ENCODE measurements at places on chromosomes 13 and 19.

DNA sequence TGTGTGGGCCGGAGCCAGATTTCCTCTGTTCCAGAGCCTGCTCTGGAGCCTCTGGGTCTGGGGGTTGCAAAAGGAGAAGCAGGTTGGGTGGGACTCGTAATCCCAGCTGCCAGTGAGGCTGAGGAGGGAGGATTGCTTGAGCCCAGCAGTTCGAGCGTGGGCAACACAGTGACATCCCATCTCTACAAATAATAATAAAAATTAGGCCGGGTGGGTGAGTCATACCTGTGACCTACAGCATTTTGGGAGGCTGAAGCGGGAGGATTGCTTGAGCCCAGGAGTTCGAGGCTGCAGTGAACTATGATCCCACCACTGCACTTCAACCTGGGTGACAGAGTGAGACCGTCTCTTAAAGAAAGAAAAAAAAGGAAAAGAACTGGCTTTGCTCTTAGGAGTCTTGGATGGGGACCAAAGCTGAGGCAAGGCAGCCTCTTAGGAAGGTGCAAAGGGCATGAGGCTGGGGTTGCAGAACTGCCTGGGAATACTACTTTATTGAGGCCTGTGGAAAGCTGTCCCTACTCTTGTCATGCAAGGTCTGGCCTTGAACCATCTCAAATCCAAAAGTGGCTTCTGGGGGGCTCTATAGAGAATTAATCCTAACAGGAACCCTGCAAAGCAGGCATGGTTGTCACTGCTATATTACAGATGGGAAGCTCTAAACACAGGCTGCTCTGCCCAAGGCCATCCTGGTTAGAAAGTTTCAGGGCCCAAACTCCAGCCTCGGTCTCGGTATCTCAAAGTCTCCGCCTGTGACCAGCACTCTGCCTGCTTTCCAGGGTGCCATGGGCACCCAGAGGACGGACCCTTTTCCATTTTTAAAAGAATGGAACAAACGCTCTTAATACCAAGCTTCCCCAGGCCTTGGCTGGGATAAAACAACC lies 880 bp upstream of the C19orf12 start:
- no peak for DNase-seq

DNA sequence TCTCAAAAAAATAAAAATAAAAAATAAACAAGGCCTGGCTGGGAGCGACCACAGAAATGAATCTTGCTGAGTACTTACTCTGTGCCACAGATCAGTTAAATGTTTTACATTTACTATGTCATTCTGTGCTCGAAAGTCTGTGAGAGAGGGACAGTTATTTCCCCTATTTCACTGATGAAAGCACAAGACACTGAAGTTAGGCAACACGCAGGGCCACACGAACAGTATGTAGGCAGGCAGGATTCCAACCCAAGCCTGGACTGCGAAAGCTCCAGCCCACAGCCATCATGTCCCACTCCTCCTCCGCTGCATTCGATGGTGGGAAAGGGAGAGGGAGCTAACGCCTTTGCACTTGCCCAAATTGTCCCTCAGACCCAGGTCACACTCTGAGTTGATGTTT lies 34.2 kb downstream of the RUBCNL start:
- no peak for DNase-seq

- DNase-seq, result peak; percentile 47
Measured at GRCh38 chr13:84658491-84659358, 776.5 kb upstream of the SLITRK1 start.

DNA sequence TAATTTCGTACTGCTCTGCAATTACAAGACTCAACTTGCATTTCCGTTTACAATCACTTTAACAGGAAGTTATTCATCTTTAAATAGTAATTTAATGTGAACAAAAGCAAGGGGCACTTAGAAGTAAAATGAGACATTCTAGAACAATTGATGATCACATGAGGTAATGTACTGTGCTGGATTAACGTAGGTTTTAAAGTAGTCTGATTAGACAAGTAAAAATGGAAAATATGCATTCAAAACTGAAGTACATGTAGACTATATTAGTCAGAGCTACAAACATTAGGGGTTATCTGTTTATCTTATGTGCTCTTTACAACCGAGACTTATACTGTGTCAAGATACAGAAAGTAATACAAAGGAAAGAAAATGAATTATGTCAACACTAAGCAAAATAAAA lies 1528.0 kb downstream of the SLITRK5 start:
- DNase-seq, result peak; percentile 50

DNA sequence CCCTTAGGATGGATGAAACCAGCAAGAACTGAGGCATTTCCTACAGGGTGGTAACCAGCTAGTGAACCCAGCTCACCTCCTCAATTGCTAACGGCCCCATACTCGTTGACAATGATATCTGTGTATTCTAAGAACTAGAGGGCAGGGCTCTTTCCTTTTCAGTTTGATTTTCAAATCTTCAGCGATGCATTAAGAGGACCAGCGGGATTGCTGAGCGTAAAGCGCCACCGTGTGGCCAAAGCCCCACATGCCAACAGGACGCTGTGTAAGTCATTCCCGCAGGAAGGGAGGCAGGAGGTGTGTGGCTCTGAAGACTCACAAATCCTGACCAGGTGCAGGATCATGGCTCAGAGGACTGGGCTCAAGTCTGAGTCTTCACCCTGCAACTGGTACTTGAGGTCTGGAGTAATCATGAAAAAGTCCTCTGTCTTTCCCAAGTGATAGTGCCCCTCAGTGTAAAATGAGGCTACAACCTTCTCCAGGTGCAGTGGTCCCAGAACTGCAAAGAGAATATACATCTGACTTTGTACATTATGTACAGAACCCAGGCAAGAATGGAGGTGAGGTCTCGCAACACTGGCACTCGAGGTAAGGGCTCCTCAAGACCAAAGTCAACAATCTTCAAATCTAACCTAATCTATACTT lies 40.9 kb downstream of the C13orf42 start:
- DNase-seq, result peak; percentile 51

DNA sequence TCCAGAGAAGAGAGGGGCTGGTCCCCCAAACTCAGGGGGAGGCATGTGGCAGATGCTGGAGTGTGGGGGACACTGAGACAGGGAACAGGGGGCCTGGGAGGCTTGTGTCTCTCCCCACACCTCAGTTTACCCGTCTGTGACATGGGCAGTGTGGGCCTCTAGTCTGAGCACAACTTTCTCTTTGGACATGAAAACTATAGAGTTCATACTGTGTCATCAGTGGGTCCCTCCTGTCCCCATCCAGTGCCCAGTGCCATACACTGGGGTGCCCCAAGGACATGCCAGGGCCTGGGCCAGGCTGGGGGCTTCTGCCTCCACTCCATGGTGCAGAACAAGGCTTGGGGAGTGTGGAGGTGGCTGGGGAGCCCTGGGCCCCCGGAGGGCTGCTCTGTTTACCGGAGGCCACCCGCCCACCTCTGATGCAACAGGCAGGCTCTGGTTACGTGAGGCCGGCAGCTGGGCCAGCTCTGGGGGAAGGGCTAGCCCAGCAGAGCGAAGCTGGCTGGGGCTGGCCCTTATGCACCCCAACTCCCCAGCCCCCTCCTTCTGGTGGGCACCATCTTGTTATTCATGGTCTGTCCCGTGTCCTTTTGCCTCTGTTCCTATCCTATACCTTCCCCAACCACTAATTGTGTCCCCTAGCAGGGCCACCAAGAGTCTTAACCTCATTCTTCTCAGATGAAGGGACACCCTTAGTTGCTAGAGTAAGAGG lies 1.9 kb upstream of the MEF2B start:
- DNase-seq, result no peak

- DNase-seq, result peak; percentile 49
Measured at GRCh38 chr19:5360003-5360780, 19.6 kb upstream of the PTPRS start.

- no peak for DNase-seq
Measured at GRCh38 chr19:2561895-2562294, 86.0 kb downstream of the GADD45B start.

DNA sequence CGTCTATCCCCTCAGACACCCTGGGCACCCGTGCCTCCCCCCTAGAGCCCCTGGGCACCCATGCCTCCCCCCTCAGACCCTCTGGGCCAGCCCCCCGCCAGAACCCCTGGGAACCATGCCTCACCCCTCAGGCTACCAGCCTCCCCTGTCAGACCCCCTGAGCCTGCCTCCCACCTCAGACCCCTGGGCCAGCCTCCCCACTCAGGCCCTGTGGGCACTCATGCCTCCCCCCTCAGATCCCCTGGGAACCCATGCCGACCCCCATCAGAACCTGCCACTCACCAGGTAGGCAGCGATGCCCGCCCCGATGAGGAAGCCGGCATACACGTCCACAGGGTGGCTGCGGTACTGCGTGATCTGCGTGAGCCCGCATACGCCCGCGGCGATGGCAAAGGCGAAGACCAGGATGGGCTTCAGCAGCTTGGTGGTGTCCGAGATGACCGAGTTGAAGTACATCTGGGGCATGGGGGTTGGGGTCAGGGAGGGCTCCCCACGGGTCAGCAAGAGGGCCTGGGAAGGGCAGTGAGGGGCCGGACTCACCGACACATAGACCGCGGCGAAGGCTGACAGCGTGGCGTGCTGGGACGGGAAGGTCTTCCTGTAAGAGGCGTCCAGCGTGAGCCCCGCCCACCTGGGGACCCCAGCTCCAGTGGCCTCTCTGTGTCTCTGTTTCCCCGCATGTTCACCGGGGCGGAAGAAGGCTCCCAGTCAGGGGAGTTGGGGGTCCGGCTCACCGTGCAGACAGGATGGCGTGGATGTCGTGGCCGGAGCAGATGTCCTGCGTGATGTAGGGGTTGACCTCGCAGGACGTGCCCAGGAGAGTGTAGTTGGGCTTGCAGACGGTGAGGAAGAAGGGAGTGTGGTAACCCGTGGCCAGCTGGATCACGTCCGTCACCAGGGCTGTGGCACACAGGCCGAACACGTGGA lies 7.3 kb downstream of the PLPPR3 start:
- no peak for DNase-seq

GRCh38 chr13:77519808-77520207 lies 15.7 kb upstream of the SCEL start:
- DNase-seq, result peak; percentile 7

DNA sequence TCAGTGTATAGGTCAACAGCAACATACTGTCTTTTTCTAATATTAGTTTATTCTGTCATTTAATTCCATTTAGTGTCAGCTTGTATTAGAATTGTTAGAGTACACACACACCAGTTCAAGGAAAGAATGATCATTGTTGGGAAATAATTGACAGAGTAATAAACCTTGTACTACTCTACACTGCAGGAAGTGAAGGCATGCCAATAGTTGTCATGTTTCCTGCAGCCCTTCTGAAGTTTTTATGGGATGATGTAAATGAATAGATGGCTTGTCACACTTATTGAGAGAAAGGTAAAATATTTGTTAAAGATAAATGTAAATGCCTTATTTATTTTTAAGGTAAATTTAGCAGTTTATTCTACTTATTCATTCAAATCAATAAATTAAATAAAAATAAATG lies 306.9 kb upstream of the KLHL1 start:
- DNase-seq, result no peak

DNA sequence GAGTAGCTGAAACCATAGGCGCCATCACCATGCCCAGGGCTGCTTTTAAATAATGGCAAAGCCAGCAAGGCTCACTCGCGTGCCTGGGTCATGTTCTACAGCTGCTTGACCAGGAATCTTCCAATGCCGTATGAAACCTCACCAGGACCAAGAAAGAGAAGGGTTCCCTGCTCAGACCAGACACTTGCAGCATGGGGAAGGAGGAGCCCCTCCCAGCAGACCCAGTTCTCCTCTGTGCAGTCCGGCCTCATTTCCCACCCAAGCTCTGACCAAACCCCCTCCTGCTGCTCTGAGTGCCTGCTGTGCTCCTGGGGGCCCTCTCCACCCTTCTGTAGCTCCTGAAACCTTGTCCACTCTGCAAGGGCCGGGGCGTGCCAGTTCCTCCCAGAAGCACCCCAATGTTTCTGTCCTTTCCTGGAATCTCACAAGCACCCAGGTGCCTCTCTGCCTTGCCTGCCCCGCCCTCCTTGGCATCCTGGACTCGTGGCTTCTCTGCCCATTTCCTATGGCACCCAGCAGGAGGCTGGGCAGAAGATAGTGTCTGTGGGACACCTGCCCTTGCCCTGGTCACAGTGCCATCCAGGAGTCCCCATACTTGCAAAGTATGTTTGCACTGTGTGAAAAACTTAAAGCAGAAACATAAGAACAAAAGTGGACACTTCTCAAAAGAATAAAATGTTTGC lies 6.8 kb upstream of the SLC7A9 start:
- no peak for DNase-seq

DNA sequence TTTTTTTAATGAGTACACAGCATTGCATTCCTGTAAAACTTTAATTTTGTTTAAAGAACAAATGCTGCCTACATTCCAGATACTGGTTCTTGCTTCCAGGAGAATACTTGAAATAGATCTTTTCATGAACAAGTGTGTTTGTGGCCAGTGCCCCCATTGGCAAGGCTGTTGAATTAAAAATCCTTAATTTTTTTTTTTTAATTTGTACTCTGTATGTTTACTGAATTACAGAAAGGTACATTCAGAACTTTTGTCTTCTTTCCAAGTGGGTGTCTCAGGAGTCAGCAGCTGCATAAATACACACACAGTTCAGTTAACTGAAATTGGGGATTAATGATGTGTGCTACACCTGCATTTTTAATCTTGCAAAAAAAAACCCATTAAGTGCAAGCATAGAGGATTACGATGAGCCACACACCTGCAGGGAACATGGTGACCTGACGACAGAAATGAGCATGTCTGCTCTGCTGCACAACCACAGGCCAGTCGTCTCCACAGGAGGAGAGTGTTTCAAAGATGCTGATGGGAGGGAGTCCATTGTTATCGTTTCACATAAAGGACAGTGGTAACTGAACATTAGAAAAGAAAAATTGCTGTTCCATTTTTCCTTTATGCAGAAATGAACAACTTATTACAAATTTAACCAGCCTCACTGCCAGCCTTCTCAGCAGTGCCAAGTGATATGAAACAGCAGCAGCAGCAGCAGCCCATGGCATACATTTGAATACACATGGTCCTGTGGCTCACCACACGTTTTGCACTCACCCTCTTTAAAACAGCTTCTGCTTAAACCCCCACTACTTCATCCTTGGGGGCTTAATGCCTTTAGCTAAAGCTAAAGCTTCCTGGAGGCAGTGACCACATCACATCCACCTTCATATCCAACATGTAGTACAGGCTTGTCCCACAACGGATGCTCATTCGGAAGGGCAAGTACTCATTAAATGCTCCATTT lies 72.3 kb upstream of the RFC3 start:
- DNase-seq, result no peak

DNA sequence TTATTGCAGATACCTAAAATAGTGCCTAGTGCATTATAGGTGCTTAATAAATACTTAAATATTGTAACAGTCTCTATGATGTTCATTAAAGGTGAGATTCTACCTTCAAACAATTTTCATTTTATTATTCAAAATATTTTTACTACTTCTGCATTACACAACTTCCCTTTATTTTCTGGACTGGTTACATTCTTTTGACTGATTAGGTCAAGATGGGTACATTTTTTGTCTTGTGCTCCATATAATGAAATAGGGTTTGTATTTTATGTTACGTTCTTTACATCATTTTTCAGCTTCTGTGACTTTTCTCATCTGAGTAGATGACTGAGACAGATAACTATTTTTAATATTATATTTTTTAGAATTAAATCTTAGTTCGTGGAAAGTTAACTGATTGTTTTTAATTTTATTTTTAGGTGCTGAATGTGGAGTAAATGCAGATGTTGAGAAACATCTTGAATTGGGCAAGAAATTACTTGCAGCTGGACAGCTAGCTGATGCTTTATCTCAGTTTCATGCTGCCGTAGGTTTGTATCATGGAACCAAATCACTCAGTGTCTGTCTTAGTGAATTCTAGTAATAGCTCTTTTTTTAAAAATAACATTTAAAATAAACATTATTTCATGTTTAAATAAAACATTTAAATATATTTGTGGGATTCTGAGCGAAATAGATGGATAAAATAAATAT lies 32.0 kb downstream of the DNAJC3 start:
- no peak for DNase-seq

GRCh38 chr19:6423499-6424194 lies 964 bp downstream of the KHSRP start:
- peak; percentile 25 for DNase-seq

Measured in astrocyte (in vitro differentiated cells and primary cell).